Neural crest cell (in vitro differentiated cells): ENCODE measurements at places on chromosomes 1 and 21.
A peak's percentile ranks its signal among the peaks of the same experiment; 100 is the strongest.

DNA sequence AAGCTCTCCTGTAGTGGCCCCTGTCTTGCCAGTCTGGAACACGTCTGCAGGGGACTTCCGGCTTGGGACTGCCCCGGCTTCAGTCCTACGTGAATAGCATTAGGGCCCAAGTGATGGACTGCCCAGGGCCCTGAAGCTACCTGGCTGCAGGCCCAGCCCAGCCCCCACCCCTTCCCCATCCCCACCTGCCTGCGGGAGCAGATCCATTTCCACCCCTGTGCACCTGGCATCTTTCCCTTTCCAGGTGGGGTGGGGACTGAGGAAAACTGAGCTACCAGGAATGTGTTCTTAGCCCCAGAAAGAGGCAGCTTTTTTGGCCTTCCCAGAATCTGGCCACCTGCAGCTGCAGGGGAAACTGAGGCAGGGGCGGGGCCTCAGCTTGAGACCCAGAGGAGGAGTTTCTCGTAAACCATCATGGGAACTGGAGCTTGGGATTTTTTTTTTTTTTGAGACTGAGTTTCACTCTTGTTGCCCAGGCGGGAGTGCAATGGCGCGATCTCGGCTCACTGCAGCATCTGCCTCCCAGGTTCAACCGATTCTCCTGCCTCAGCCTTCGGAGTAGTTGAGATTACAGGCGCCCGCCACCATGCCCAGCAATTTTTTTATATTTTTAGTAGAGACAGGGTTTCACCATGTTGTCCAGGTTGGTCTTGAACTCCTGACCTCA lies 3.2 kb downstream of the EDN2 start:
- DNase-seq = no peak

- no peak for DNase-seq
These were observed 37.3 kb downstream of the WNT2B start for GRCh38 chr1:112546076-112546475.

DNA sequence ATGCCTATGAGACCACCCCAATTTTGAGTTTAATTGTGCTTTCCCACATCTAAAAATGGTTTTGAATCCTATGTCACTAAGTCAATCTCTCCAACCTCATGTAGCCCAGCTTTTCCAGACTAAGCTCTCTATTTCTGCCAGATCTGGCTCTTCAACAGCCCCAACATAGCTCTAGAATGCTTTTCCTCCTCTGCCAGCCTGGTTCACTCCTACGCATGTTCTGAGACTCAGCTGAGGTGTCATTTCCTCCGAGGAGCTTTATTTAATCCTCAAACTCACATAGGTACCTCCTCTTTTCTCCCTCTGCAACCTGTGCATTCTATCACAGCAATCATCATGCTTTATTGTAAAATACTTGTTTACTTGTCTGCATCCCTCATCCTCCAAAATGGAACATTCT lies 517.8 kb upstream of the BEND5 start:
- DNase-seq = no peak

DNA sequence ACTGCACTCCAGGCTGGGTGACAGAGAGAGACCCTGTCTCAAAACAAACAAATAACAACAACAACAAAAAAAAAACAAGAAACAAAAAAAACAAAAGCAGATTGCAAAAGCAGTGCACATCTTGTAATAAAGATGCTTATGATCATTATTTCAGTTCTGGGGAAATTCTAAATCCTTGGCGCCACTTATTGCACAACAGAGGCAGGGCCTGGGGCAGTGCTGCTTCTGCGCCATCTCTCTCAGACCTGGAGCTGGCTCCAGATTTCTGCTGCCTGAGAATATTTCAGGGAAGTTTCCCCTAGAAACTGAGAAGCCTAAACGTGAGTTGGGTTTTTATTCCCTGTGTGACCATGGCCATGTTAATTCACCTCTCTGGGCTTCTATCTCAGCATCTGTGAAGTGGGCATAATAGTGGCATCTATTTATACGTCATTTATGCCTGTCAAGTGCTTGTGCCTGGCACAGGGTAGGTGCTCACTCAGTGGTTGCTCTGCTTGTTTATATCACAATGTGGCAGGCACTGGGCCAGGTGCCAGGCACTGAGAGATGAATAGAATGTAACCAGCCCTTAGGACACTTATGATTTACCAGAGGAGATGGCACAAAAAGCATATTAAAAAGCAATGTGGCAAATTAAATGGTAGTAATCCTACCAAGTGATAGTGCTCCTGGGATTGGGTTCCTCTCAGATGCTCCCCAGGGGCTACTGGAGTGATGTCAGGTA lies 67.9 kb downstream of the MDM4 start:
- DNase-seq = no peak

DNA sequence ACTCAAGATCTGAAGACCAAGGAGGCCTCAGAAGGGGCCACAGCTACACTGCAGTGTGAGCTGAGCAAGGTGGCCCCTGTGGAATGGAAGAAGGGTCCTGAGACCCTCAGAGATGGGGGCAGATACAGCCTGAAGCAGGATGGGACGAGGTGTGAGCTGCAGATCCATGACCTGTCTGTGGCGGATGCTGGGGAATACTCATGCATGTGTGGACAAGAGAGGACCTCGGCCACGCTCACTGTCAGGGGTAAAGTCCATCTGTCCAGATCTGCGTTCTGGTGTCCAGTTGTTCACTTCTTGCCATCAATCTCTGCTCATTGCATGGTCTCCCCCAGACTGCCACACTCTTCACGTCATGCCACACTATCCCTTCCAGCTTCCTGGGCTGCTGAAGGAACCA lies 90.6 kb downstream of the OBSCN start:
- no peak for DNase-seq

DNA sequence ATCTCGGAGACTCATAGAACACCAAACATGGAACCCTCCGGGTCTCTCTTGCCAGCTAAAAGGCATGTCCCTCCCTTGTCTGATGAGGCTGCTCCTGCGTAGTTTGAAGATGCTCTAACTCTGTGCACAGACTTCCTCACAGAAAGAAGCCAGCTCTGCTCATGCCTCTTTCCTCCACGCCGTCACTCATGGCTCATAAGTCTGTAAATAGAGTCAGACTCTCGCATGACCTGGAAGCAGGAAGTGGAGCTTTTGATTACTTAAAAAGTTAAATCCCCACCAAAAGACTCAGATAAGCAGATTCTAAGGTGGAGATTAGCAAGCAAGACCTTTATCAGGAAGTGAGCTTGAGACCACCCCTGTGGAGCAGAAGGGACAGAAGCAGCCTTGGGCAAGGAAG lies 171.6 kb downstream of the TRIM33 start:
- no peak for DNase-seq

DNA sequence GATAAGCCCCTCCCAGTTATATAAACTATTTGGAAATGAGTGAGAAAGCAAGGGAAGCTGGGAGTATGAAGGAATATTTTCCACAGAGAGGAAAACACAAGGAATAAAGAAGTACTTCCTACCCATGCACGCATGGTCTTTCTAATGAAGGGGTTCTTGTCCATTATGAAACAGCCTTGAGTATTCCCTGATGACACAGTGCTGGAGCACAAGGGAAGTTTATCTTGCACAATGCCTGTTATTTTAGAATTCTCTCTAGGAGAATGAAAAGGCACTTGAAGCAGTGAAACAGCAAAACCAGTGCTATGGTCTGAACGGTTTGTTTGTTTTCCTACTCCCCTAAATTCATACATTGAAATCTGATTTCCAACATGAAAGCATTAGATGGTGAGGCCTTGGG lies 38.6 kb upstream of the ADAMTS1 start:
- DNase-seq = no peak

- DNase-seq = no peak
These were observed 23.2 kb downstream of the SKI start for GRCh38 chr1:2251363-2251762.

DNA sequence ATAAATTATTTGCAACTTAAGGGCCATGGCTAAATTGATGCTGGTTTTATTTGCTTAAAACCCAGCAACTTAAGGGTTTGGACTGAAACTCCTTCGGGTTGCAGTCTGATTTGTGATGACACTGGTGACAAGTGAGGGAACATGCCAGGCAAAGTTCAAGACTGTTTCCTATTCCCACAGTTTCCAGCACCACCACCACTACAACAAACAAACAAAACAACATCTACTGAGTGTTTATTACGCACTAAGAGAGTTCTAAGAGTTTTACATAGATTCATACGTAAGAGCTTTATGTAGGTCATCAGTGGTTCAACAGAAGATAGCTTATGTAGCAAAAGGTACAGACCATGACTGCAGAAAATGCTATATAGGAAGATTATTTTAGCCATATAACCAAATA lies 1582.1 kb downstream of the BRINP3 start:
- no peak for DNase-seq

- DNase-seq = no peak
These were observed 35.4 kb downstream of the CLCA1 start for GRCh38 chr1:86504137-86504479.

GRCh38 chr1:65114322-65114721 lies 33.7 kb upstream of the AK4 start:
- DNase-seq = no peak

GRCh38 chr1:197439708-197440280 lies 171.7 kb downstream of the CRB1 start:
- no peak for DNase-seq

DNA sequence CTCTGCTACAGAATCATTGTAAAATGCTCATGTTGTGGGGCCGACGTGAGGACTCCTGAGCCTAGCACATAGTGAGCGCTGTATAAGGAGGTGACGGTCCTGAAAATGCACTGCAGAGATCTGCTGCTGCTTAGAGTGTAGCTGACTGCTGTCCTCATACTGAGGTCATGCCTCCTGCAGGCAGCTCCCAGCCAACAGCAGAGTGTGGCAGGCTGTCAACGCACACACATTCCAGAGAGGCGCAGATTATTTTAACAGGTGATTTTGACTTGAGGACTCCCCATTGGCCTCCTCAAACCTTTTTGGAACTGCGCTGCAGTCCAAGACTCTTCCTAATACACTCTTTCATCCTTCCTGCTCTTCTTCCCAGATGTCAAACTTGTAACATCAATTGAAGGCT lies 119.8 kb upstream of the KCNJ6 start:
- no peak for DNase-seq

DNA sequence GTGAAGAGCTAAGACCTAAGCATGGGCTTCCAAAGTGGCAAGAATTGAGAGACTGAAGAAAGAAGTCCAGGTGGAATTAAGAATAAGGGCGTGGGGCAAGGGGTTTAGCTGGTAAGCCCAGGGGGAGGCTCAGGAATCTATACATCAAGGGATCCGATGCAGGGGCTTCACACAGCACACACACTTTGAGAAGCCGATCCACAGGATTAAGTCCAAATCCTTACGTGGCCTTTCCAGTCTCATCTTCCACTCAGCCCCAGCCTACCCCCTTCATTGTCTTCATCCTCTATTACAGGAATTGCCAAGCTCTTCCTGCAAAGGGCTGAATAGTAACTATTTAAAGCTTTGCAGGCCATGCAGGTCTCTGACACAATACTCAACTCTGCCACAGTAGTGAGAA lies 101.3 kb downstream of the TGFBR3 start:
- DNase-seq = no peak

- peak; percentile 96 for DNase-seq
These were observed at the start of gene DHX9 for GRCh38 chr1:182839209-182840066. DHX9 (plus strand) TSS chr1:182839347; CDS start chr1:182842567, 3,220 bp downstream.

GRCh38 chr1:53087332-53088285 lies 25.6 kb downstream of the PODN start:
- no peak for DNase-seq
